GDM1 (cell line): ENCODE measurements at places on chromosomes 13 and 19.

DNA sequence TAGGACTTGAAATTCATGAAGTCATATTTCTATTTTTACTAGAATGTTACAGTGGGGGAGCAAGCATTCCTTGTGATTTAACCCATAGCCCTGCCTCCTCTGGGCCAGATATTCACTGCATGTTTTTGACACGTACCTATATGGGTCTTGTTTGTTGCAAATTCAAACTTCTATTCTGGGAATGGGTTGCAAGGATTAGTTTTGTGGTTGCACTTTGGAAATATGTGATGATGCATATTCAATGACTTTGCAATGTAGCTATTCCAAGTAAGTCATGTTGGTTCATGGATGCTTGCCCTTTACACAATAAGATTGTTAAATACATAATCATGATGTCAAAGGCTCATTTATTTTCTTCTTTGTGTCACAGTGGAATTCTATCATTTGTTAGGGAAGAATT is 440.8 kb downstream of the TDRD3 start:
- DNase-seq: no peak

- no peak for DNase-seq
These were observed 75.9 kb upstream of the RNF113B start for GRCh38 chr13:98252931-98253470.

DNA sequence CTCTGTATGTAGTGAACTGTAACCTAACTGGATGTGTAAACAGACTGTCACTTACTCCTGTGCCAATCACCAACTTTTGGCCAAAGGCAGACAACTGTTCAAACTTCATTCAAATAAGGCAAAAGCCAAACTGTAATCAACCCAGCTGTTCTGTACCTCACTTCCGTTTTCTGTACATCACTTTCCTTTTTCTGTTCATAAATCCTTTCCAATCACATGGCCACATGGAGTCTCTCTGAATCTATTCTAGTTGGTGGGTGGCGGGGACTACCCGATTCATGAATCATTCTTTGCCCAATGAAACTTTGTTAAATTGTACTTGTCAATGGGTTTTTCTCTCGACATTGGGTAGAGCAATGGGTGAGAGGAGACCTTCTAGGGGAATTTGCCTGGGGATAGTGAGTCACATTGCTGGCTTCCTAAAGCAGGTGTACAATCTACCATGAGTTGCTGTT is 178.3 kb upstream of the RFC3 start:
- no peak for DNase-seq

DNA sequence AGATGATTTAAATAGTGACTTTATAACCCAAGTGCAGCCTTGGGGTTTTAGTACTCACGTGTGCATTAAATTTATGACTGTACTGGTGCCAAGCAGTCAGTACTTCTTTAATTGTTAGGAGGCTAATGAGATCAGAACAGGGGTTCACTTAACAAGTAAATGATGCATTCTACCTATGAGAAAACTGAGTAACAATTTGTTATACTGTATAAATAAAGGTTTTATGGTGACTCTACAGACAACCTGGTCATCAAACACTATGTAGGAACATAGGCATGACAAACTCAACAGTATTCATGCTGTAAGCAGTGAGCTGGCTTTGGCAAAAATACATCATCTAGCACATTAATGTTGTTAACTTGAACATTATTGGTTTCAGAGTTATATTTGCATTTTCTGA is 75.6 kb downstream of the UBL3 start:
- no peak for DNase-seq

GRCh38 chr19:40274585-40275544 is 10.3 kb downstream of the AKT2 start:
- DNase-seq: no peak

- no peak for DNase-seq
These were observed 31.4 kb downstream of the DNAJC3 start for GRCh38 chr13:95708391-95708774.

DNA sequence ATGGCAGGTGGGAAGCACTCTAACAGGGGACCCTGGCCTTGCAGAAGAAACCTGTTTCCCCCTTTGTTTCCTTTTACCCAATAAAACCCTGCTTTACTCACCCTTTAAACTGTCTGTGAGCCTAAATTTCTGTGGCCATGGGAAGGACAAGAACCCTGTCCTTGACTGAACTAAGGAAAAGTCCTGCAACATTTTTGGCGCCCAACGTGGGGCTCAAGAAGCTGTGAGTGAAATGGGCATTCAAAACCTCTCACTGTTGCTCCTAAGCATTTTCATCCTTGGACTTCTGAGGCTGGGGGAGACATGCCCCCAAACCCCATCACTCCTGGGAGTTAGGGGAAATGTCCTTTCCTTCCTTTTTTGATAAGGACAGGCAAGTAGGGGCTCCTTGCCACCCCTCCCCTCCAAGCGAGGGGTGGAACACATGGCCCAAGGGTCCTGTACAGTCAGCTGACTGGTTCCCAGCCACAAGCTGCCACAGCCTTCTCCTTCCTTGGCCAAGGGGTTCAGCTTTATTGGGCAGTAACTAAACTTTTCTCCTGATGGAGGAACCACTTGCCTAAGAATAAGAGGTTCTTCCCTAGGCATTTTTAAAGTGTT is 381.6 kb downstream of the KLF5 start:
- no peak for DNase-seq

DNA sequence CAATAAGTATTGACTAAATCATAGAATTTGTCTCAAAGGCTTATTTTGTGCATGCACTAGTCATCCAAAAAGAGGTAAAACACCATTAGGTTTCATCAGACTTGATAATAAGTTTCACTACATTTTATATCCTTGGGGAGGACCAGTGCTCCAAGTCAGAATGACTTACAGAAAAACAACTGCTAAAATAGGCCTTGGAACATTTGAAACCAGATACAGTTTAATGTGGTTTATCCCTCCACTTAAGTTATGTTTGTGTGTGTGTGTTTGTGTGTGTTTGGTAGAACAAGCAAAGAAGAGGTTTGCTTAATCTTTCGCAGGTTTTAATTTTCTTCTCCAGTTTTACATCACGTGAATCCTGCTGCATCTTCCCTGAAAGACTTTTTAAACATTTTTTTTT is 570.9 kb downstream of the PCDH9 start:
- no peak for DNase-seq

- no peak for DNase-seq
These were observed 17.9 kb downstream of the PPP1R37 start for GRCh38 chr19:45110851-45111266.

- no peak for DNase-seq
These were observed 87.6 kb downstream of the CAB39L start for GRCh38 chr13:49356223-49356622.

DNA sequence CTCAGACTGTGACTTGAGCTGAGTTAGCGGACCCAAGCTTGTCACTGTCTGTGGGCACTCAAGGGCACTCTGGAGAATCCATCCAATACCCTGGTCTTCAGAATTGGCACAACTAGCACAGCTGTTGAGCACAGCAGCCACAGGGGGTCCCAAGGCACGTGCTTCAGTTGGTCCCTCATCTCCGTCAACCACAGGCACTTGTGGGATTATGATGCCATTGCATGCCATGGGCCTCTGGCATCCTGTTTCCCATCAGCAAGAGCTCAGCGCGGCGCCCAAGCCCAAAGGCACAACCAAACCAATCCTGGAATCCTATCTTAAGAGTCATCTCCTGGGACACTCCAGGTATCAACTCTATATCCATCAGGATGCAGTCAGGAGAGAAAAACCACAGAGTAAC is 3.7 kb upstream of the B3GNT8 start:
- DNase-seq: no peak

DNA sequence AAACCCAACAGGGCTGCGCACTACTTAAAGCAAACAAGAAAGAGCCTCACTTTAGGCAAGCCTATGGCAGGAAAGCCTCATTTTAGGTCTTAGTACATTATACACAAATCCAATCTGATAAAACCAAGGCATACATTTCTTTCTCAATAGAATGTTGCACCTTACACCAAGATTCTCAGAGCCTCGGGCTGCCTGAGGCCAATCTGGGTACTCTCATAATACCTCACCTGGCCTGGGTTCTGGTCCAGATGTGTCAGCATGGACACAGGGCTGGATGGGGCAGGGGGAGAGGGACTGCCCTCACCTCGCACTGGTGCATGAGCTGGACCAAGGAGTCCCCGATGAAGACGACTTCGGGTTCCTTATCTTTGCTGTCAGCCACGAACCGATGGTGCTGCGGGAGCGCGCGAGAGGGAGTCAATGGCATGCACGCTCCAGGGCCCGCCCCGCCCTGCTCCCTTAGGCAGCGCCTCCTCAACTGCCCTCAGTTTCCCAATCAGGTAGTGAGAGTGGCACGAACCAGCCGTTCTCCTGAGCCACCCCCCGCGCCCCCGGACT is at the start of gene PRR19:
Gene PRR19 (plus strand): TSS at position 487 of the 558 bp plus-strand sequence. CDS start 7,453 bp downstream, outside the sequence.
- no peak for DNase-seq

- no peak for DNase-seq
These were observed 20.7 kb downstream of the SH3GL1 start for GRCh38 chr19:4379383-4380253.

GRCh38 chr13:97385854-97386253 is 48.1 kb upstream of the RAP2A start:
- DNase-seq: no peak

GRCh38 chr19:50909240-50910070 is 1.7 kb downstream of the KLK4 start:
- DNase-seq: no peak

GRCh38 chr13:37345869-37346268 is 240.4 kb upstream of the CSNK1A1L start:
- DNase-seq: no peak

DNA sequence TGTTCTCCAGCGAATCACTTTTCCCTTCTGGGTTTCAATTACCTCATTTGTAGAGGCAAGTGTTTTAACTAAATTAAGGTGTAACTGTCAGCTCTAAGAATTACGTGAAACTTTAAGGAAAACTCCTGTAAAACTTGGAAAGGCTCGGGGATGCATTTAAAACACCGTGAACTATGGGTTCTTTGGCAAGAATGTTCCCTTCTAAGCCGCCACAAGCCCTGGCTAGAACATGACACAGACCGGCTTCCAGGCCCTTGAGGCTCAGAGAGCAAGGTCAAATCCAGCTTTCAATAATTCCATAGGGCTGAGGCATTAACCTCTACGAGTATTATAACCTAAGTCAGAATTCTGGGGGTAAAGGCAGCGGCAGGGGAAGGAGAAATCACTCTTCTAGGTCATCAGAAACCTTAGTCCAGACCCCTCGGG is 685 bp downstream of the VWA8 start:
- DNase-seq: no peak

- DNase-seq: no peak
These were observed 5.7 kb downstream of the PIP5K1C start for GRCh38 chr19:3694361-3695123.

- DNase-seq: no peak
These were observed 6.0 kb downstream of the SSC5D start for GRCh38 chr19:55494172-55494761.

DNA sequence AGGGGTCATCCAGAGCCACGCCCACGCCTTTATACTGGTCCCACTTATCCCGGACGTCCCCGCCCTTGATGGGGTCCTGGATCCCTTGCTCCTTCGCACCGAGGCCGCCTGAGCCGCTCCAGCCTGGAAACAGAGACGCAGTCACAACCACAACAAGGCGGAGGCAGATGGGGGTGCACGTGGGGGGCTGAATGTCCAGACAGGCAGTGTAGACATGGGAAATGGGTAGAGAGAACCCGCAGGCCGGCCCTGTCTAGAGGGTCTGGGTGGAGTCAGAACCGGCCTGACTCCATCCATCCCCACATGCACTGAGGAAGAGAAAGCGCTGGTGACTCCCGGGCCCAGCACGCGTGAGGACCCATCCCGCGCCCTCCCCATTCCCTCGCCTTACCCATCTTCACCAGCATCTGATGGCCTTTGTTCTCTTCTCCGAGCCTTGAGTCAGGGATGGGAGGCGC is 23.0 kb downstream of the CHERP start:
- no peak for DNase-seq

- DNase-seq: no peak
These were observed 39.6 kb upstream of the C1QTNF9 start for GRCh38 chr13:24269821-24270220.

- no peak for DNase-seq
These were observed 151.6 kb upstream of the FREM2 start for GRCh38 chr13:38535261-38535660.

GRCh38 chr13:97885641-97886040 is 67.8 kb upstream of the IPO5 start:
- no peak for DNase-seq

DNA sequence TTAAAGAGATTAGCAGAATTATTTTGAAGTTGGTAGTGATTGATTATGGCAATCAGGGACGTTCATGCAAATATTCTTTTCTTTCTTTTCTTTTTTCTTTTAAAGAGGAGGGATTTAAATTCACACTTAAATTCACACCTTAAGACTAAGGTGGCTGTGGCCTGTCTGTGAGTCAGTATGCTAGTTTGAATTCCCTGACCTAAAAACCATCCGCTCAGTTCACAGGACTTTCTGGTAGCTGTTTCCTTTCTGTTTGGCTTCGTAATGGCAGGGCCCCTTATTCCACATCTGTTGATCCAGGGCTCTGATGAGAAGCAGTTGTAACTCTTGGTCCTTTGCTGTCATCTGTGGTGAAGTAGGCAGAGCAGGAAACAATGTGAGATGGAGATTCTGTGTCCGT is 7.5 kb downstream of the TNFSF11 start:
- no peak for DNase-seq

GRCh38 chr19:10538204-10538983 is 5.3 kb upstream of the ATG4D start:
- DNase-seq: no peak

DNA sequence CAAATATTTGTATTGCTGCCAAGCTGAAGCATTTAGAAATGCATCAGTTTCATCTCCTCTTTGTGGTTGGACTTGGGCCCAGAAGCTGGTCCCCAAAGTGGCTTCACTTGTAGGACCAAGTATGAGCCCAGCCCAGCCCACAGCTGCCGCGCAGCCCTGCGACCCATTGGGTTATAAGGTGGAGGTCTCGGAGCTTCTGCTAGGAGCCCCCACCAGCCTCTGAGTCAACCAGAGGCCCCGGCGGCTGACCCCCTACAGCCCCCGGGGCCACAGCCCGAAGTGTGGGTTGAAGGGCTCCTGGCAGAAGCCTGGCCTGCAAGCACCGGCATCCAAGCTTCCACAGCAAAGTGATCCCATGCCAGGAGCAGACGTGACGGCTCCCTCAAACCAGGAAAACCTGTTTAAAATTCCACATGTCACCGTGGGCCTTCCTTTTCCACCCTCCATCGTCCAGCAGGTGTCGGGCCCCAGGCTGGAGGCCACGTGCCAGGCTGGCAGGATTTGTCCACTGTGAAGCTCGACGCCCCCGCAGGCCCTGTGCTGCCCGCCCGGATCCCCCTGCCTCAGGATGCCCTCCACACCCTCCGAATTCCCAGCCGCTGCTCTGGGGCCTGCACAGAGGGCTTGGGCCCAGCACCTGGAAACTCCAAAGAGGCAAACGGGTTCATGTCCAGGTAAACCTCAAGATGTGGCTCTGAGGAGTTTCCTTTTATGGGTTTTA is 54.7 kb downstream of the C13orf46 start:
- no peak for DNase-seq

DNA sequence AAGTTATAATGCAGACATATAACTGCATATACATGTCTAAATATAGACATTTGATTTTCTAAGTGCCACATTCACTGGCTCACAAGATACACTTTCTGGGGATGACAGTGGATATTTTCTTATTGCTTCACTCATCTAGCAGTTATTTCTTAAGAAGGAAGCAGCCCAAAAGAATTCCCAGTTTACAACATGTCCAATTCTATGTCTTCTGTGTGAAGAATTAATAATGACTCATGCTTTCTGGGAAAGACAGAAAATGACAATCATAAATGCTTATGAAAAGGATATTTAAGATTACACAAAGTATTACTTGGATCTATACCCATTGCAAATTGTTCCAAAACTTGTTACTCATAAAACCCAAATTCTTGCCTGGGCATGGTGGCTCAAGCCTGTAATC is 543.4 kb downstream of the SUCLA2 start:
- no peak for DNase-seq
